ENCODE measurements at places on chromosomes 5 and 9. TPM values are rescaled to one million over a fixed set of nuclear protein-coding genes. Genes with fewer than 3 reads are reported as not detected.

GRCh38 chr5:56166671-56167385 lies 66.3 kb downstream of the ANKRD55 start:
- no peak for DNase-seq

DNA sequence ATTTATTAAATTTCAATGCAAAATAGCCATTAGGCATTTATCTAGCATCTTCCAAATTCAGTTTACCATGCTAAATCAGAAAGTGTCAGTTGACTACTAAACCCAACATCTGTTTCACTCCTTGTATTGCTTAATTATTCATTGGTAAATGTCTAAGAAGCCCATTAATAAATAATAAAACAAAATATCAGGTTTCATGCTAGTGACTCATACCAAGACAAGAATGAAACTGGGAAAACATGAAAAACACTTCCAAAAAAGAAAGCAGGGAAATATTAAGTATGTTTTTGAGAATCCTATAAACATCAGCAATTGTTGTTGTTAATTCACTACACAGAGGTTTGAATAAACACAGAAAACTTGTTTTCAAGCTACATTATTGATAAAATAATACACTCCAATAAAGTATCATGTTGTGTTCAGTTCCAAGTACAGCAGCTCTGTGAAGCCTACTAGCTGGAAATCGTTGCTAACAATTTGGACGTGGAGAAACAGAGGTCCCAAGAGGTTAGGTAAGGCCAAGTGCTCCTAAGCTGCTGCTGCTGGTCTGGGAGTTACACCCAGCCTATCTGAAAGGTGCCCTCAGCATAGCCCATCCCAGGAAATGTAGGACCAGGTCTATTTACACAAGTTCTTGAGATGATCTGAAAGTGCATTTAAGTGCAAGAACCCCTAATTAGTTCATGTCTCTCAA lies 78.8 kb downstream of the GNAQ start:
- DNase-seq = no peak

DNA sequence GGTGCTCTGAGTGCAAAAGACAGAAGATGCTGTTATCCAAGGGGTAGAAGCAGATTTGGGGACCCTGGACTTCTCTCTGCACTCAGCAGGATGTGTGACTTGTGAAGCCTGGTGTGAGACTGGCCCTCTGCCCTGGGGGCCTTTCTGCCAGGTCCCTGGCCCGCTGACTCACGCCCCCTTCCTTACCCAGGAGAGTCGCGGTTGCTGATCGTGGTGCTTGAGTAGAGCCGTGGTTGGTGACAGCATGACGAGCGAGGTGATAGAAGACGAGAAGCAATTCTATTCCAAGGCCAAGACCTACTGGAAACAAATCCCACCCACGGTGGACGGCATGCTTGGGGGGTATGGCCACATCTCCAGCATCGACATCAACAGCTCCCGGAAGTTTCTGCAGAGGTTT lies 6.5 kb downstream of the NTMT1 start:
- no peak for DNase-seq

DNA sequence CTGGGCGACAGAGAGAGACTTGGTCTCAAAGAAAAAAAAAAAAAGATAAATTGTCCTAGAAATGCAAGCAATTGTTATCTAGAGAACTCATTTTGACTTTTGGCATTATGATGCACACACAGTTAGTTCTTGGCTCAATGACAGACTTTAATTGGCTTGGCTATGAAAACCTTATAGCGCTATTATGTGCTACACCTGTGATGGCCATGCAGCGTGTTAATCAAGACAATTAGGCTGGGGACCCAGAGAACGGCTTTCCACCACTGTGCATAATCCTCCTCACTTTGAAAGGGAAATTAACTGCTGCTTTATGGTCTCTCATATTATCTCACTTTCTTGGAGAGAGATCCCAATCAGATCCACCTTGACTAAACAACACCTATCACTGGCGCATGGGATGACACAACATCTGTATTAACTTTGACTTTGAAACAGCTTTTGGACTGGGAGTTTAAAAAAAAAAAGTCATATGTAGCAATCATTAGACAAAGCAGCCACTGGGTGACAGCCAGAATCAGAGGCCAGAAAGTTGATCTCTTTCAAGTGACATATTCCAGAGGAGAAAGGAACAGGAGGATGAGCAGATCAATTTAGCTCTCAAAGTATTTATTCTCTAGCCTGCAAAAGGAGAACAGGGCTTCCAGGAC lies 132.5 kb downstream of the PPP2R2B start:
- DNase-seq = no peak

GRCh38 chr9:113454914-113455761 lies 8.4 kb upstream of the RGS3 start:
- DNase-seq = no peak

The PCDH1 gene
- polyA plus RNA-seq = 0.08 TPM

- no peak for DNase-seq
Observed at GRCh38 chr9:35864695-35865255, 5.4 kb downstream of the OR13J1 start.

Measured in SK-N-SH (cell line).